Amniotic epithelial cell (primary cell): ENCODE measurements at places on chromosomes 6 and 20.

GRCh38 chr6:170085475-170086401 lies 205.1 kb downstream of the DLL1 start:
- DNase-seq, result no peak

DNA sequence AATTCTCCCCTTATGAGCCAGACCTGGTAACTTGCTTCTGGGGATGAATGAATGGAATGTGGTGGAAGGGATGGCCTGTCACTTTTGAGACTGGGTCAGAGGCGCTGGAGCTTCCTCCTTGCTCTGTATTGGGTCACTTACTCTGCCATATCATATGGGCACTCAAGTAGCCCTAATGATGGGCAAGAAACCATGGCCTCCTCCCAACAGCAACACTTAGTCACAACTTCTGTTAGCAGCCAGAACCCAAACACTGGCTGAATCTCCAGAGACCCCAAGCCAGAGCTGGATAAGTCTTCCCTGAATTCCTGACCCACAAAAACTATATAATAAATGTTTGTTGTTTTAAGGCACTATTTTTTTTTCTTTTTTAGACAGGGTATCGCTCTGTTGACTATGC lies 5.5 kb downstream of the E2F1 start:
- DNase-seq, result no peak

GRCh38 chr20:17964073-17964472 lies 4.5 kb downstream of the SNX5 start:
- DNase-seq, result no peak

GRCh38 chr20:618980-619379 lies 8.9 kb upstream of the TCF15 start:
- no peak for DNase-seq
